ENCODE measurements at places on chromosomes 7 and 10.

GRCh38 chr7:28435732-28436378 is 23.5 kb downstream of the CREB5 start:
- DNase-seq = no peak

GRCh38 chr10:24307696-24308485 is 99.0 kb downstream of the KIAA1217 start:
- no peak for DNase-seq

DNA sequence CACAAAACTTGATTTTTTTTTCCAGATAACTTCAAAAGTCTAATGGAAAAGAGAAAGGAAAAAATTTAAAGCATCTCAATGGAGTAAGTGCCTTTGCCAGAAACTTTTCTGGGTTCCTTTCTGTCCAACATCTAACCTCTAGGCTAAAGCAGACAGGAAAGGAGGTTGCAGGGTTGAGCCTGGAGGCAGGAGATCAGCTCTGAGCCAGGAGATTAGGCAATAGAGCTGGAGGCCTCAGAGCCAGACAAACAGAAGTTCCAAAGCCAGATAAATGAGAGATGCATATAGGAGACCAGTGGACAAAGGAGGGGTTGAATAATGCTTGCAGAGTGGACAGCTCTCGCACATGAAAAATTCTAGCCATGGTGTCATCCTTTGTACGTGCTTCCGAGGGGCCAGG is 42.9 kb downstream of the CHN2 start:
- no peak for DNase-seq

DNA sequence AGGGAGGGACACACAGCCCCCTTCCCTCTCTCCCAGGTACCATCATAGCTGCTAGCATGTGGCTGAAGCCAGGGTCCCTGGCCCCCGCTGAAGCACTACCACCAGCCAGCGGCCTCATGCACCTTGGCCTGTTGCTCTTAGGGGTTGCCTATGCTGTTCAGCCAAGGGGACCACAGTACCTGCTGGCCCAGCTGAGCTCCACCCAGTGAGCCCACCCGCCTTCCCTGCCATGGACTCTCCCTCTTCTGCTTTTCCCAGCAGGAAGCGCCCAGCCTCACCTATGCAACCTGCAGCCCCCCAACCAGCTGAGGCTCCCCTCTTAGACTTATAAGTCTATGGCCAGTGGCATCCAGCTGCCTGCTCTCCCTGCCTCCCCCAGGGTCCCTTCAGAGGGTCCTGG is 8.7 kb upstream of the MTPAP start:
- no peak for DNase-seq

GRCh38 chr10:132447446-132448247 is 50.6 kb downstream of the PWWP2B start:
- DNase-seq = peak; percentile 65

DNA sequence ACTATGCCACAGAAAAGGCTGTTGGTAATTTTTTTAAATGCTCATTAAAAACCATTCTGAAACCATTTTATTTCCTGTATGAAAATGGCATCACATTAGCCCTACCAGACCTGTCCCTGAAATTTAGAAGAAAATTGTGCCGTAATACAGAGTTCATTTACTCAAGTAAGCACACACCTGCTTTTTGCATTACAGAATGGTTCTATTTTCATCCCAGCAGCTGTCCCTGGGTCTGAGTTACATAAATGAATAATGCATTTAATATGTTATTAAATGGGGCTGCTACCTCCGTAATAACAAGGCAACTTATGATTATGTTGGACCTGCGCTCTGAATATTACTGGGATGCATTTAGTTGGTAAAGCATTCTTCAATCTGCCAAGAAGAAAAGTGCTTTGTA is 508.9 kb downstream of the SORCS1 start:
- DNase-seq = no peak

DNA sequence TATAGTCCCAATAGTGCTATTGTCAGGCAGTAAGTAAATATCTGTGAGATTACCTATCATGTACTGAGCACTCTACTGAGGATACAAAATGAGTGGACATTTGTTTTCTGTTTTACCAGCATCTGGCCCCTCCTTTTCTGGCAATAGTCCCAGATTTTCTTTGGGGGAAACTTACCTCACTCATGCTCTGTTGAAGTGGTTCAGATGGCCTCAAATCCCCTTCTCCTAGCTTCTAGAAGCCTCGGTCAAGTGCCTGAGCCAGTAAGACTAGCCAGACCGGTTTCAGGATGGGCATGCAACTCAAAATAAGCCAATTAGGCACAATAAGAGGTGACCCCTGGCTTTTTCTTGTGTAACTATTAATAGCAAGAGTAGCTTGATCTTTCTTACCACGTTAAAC is 19.7 kb downstream of the TRDMT1 start:
- no peak for DNase-seq

Measured in stimulated activated CD8-positive, alpha-beta memory T cell treated with anti-CD3 and anti-CD28 coated beads, Interleukin-7, amount 100 ng/mL, for 1 hour (primary cell).